CD8-positive, alpha-beta T cell (primary cell): ENCODE measurements at places on chromosomes 16 and 17. TPM values are rescaled to one million over a fixed set of nuclear protein-coding genes. Genes with fewer than 3 reads are reported as not detected.

- no peak for DNase-seq
These were observed 58.9 kb downstream of the CFDP1 start for GRCh38 chr16:75374388-75374787.

DNA sequence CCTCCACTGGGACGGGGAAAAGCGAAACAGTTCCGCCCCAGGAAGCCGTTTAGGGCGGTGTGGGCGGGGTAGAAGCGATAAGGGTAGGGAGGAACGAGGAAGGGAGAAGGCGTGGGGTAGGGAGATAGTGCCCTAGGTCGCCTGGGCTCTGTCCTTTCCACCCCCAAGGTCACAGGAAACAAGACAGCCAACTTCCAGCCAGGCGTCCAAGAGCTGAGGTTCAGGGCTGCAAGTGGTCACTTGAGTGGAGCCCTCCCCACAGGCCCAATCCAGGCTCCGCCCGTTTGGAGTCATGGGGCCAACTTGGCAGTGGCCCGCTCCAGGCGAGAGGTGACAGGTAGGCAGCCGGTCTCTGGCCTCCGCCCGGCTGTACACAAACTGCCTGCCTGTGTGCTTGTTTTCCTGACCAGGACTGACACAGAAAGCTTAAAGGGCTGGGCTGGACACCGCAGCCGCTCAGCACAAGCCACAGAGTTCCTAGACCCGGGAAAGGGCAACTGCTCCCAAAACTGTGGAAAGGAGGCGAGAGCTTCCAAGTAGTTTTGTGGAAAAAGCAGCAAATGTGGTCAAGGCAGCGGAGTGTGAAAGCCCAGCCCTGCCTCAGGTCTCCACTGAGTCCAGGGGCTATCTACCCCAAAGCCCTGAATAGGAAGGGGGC, at the start of gene RILP:
Gene RILP, minus strand, starts transcription at position 23 of the 658 bp plus-strand sequence. CDS start 62 bp downstream, outside the sequence.
- no peak for DNase-seq

- peak; percentile 90 for DNase-seq
These were observed at the start of gene PIP4K2B for GRCh38 chr17:38799501-38800236. PIP4K2B (minus strand) TSS chr17:38799556; CDS start chr17:38799424, 132 bp downstream.

DNA sequence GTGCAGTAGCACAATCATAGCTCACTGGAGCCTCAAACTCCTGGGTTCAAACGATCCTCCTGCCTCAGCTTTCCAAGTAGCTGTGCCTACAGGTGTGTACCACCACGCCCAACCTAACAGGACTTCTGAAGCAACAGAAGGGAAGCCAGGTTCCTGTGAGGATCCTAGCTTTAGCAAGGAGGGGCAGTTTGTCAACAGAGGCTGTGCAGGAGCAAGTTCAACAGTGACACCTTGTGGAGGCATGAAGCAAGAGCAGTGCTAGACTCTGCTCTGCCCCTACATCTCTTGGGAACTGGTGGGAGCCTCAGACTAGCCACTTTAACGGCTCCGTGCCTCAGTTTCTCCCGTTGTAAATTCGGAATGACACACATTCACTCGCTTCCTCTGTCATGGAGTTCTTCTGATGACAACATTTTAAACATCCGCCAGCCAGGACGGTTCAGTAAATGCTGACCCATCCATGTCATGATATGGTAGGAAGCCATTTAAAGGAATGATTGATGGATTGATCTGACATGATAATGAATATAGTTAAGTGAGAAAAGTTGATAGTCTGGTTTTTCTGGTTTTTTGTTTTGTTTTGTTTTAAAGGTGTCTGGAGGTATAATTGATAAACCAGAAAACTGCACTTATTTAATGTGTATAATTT, 218.7 kb downstream of the MRTFB start:
- peak; percentile 44 for DNase-seq

- DNase-seq, result no peak
These were observed 423.5 kb downstream of the SHISA9 start for GRCh38 chr16:13324851-13325250.

- peak; percentile 24 for DNase-seq
These were observed 26.5 kb upstream of the NF1 start for GRCh38 chr17:31068291-31068690.

DNA sequence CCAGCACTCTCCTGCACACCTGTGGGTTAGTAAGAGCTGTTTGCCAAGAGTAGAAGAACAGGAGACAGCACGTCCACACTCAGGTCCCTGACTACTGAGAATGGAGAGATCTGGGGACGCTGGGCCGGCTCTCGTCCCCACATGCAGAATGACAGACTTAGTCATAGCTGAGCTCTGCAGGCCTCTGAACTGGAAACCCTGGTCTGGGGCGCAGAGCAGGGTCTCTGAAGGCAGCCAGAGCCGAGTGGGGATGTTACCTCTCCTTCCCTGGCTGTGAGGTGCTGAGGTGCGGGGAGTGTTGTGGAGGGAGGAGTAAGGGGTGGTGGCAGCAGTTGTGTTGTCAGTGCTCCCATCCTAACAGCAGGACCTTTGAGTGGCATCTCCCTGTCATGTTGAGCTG, 7.2 kb upstream of the JPT2 start:
- DNase-seq, result no peak

DNA sequence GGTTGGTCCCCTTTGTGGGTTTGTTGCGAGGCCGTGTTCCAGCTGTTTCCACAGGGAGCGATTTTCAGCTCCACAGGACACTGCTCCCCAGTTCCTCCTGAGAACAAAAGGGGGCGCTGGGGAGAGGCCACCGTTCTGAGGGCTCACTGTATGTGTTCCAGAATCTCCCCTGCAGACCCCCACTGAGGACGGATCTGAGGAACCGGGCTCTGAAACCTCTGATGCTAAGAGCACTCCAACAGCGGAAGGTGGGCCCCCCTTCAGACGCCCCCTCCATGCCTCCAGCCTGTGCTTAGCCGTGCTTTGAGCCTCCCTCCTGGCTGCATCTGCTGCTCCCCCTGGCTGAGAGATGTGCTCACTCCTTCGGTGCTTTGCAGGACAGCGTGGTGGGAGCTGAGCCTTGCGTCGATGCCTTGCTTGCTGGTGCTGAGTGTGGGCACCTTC, 27.3 kb upstream of the STH start:
- no peak for DNase-seq

DNA sequence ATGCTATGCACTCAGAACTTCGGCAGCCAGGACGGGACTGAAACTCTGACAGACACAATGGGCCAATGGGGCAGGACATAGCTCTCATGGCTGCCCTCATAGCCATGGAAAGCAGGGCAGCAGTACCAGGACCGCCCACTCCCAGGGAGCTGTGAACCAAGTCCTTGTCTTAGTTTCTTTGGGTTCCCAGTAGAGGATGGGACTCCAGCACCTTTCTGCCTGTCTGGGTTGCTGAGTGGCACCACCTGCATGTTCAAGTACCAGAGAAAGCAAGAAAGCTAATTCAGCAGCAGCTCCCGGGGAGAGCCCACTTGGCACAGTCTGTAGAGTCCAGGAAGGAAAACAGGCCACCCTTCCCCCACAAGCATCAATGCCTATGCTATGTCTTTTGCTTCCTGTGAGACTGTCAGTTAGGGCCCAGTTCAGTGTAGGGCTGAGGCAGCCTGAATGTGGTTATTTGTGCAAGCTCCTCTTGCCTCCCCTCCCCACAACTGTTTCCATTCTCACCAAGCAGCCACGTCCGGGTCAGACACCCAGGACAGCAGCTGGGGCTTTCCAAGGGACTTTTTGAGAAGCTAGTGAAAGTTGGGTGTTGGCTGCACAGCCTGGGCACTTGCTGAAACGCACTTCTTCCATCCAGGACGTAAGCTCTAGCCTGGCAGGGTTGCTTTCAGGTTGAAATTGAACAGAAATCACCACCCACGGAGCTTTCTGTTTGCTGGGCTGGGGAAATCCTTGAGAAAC, 7.8 kb downstream of the SUPT4H1 start:
- DNase-seq, result peak; percentile 85

DNA sequence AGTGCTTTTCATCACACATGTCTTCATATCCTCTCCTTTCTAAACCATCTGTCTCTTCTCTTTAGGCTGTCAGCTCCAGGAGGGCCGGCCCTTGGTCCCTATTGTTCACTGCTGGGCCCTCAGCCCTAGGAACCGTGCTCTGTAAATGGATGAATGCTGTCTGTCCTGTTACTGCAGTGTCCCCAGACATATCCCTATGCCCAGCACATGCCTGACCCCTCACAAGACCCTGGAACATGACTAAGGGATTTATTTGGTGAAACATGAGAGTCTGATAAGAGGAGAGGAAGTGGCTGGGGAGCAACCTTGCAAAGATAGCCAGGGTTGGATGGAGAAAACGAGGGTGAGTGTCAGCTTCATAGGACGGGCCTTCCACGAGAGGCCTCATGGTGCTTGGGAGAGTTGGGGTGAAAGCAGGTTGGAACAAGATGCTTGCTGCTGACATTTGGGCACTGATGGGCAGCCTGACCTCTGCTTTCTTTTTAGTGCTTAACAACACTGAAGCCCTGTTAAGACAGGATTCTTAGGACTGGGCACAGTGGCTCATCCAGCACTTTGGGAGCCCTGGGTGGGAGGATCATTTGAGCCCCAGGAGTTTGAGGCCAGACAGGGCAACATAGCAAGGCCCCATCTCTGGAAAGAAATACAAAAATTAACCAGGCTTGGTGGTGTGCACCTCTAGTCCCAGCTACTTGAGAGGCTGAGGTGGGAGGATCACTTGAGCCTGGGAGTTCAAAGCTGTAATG, 39.0 kb downstream of the ABCC1 start:
- DNase-seq, result no peak

GRCh38 chr17:70049801-70050591, 25.0 kb upstream of the KCNJ16 start:
- DNase-seq, result no peak

DNA sequence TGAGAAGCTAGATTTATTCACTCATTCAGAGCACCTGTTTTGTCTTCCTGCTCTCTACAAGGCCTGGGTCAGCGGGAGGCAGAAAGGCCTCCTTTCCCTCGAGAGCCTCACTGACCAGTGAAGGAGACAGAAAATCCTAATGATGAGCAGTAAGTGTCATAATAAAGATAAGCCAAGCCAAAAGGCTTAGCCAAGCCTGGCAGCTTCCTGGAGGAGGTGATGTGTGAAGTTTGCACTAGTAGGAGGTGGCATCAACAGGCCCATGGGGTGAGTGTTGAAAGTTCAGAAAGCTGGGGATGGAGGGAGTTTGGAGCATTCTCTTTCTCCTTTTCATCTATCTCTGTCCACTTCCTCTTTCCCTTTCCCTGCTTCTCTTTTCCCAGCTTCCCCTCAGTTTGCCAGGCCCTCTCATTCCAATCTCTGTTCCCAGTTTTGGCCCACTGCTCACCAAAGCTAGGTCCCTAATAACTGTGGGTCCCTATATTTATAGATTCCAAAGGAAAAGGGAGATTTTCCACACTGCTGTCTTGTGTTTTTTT, 16.5 kb upstream of the SPNS3 start:
- no peak for DNase-seq

DNA sequence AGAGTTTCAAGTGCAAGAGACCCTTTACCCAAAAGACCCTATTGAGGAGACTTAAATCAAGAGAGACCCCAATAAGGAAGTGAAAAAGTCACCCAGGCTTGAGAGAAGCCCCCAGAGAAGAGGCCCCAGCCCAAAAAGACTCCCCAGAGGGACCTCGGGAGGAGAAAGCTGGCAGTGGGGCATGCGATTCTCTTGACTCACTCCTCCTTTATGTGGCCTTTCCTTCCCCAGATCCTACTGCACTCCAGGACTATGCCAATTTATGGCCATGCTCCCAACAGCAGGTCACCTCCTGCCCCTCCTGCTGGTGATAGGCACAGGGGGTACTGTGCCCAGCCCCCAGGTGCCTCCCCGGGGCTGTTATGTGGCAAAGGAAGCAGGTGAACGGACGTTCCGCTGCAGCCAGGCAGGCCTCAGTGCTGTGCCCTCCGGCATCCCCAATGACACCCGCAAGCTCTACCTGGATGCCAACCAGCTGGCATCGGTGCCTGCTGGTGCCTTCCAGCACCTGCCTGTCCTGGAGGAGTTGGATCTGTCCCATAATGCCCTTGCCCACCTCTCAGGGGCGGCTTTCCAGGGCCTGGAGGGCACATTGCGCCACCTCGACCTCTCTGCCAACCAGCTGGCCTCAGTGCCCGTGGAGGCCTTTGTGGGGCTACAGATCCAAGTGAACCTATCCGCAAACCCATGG, 16.3 kb downstream of the LRRC3C start:
- no peak for DNase-seq

- DNase-seq, result no peak
These were observed 69.2 kb upstream of the ALOX12 start for GRCh38 chr17:6926667-6927066.

- DNase-seq, result no peak
These were observed 170.5 kb downstream of the MRTFB start for GRCh38 chr16:14241631-14242030.

DNA sequence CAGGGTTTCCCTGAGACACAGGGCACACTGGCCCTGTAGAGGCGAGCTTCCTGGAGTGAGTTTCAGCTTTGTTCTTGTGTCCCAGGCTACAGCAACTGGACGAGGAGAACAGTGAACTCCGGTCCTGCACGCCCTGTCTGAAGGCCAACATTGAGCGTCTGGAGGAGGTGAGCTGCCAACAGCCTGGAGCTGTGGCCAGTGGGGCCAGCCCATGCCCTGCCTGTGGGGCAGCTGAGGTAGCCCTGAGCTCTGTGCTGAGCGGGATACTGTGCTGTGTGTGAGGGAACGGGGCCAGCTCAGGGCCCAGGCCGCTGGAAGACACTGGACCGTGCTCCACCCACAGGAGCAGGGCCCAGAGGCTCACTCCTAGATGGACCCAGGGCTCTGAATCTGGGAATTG, 8.7 kb upstream of the CAPN15 start:
- no peak for DNase-seq

DNA sequence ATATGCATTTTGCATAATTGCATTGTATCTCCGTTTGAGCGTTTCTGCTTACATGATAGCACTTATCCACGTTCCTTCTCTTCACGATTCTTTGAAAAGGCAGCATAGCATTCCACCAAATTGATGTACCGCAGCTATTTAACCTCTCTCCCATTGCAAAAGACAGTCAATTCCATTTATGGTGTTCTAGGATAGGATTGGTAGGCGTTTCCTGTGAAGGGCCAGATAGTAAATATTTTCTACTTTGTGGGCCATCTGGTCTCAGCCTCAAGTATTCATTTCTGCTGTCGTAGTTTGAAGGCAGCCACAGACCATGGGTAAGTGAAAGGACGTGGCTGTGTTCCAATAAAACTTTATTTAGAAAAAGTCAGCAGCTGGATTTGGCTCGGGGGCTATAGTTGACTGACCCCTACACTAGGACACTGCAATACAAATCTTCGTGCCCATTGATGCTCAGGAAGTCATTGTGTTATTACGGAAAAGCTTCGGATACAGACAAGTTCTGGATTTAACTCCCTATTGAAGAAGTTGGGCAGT, 10.1 kb downstream of the SNX29 start:
- no peak for DNase-seq

- no peak for DNase-seq
These were observed 14.9 kb upstream of the C16orf54 start for GRCh38 chr16:29760567-29761279.

DNA sequence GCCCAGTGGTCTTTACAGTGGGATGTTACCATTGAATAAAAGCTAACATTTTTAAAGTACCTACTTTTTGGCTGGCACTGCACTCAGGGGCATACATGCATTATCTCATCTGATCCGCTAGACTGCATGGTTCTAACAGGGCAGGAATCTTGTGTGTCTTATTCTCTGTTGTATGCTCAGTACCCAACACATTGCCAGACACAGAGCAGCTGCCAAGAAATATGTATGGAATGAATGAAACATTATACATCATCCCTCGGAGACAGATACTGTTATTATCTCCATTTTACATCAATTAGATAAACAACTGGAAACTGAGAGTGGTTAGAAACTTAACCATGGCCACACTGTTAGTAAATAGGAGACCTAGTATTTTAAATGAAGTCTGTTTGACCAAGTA, 74.1 kb upstream of the CDH11 start:
- DNase-seq, result no peak

Gene SOX15
- total RNA-seq, result not detected

Gene DNAH3
- not detected for total RNA-seq

Gene CAPNS2
- not detected for total RNA-seq

Gene SLFN14
- not detected for total RNA-seq

Gene ZNF287
- total RNA-seq, result 13.7 TPM
